Amniotic epithelial cell (primary cell): ENCODE measurements at places on chromosomes 12 and 14.

DNA sequence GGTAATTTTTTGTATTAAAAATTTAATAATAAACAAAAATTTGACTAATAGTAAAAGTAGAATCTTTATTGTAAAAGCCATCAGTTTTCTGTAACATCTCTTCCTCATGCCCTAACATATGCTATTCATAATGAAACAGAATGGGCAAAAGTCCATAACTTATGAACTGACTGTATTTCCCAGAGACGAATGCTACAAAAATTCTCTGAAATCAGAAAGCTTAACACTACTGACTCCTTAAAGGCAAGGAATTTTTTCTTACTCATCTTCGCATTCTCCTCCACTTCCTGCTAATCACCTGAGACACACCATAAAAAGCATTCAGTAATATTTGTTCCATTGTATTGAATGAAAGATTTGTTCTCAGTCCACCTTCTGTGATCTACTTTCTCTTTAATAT, 17.6 kb downstream of the MON2 start:
- no peak for DNase-seq

DNA sequence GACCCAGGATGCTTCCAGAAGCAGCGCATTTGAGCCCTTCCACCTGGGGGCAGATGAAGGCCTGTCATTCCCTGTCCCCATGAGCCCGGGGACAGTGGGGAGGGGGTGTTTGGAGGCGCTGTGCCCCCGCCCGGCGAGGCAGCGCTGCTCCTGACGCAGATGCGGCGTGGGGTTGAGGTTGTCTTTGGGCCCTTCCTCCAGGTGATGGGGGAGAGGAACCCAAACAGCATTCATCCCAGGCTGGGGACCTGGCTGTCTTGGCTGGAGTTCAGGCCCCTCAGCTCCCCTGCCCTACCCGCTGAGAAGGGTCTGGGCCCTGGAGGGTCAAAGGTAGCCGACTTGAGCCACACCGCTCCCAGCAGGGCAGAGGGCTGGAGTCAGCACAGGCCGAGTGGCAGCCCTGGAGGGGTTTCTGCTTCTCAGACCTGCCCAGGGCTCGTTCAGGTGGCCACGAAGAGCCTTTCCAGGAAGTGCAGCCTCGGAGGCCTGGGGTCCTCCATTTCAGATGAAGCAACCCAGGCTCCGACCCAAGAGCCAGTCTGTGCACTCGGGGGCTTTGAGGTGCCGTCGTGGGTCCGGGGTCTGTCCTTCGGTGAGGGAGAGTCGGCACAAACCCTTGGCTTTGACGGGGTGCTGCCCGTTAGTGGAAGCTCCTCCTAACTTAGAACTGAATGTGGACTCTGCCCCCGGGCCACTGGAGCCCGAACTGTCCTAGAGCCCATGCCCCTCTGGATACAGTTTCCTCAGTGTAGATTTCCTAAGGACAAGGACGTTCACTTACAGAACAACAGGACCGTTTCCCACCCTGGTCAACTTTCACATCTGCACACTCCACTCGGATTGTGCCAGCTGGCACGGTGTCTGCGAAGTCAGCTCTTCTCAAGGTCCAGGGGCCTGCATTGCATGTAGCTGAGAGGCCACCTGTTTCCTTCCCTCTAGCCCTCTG, 16.1 kb downstream of the ACADS start:
- no peak for DNase-seq

DNA sequence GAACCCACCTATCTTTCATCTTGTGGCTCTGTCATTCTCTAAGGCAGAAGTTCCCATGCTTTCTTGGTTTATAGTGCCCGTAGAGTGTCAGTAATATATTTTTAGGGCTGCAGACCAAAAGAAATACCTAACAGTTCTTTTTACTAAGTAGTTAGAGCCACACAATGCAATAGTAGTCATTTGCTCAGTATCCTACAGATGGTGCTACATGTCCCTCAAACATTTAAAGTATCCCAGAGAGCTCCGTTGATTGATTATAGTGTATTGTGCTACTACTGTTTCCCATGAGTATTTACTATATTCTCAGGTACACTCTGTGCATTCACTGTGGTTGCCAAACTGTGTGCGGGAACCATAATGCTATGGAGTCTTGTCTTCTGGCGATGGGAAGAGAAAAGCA, 4.7 kb upstream of the PLBD1 start:
- no peak for DNase-seq

DNA sequence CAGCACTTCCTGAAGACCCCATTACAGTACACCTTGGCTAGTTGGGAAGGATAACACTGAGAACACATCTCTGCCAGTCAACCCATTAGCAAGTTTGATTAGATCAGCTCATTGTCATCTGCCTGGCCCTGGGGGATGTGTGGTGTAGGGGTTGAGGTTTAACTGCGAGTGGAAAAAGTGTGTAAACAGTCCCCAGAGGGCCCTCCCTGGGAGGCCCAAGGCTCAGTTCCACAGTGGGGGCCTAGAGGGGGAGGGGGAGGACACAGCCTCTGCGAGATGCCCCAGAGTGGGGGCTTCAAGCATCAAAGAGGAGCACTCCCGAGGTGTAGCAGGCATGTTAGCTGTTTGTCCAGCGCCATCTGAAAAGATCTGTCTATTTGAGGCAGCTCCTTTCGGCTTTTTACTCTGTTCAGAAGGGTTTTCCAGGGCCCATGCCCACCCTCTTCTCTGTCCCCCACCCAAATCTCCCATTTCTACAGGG, 344 bp downstream of the LPAR5 start:
- no peak for DNase-seq

GRCh38 chr14:94593749-94594431, 12.7 kb downstream of the SERPINA5 start:
- peak; percentile 63 for DNase-seq

DNA sequence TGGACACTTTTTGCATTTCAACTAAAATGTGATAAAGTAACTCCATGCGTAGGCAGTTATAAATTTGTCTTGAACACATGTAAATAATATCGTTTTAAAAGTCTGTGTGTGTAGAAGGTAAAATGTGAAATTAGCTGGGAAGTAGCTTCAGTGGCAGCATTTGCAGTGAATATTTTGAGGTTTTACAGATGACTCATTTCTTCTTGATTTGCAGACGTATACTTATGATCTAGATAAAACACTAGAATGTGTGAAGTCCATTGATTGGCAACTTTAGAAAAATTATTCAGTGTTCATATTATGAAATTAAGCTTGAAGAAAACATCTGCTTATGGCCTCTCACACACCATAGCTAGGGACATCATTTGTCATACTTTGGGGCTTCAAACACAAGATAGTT, 788.6 kb upstream of the NOVA1 start:
- no peak for DNase-seq

DNA sequence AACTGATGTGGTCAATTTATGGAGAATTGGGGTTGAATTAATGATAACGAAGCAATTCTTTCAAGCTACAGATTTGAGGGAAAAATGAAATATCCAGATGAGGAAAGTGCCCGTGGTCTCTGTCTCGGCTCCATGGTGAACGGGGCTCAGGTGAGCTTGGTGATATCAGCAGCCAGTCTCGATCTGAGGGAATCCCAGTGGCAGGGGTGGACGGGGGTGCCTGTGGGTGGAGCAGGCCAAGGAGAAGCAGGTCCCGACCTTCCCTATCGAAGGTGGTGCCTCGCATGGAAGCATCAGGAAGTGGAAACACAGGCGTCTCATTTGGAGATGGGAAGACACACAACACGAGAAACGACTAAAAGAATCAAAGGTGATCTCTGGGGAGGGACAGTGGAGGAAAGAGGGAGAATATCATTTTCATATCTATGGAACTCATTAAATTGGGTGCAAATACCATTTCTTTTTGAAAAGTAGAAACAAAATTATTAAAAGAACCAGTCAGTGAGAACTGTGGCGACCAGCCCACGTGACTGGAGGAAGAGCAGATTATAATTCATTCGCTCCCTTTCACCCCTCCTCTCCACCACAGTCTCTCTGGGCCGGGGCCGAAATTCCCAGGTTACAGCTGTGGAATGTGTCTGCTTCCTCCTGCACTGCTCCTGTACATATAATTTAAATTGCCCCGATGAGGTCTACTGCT, 354.3 kb upstream of the SFSWAP start:
- no peak for DNase-seq

GRCh38 chr14:70700955-70701585, 59.4 kb downstream of the TTC9 start:
- no peak for DNase-seq

DNA sequence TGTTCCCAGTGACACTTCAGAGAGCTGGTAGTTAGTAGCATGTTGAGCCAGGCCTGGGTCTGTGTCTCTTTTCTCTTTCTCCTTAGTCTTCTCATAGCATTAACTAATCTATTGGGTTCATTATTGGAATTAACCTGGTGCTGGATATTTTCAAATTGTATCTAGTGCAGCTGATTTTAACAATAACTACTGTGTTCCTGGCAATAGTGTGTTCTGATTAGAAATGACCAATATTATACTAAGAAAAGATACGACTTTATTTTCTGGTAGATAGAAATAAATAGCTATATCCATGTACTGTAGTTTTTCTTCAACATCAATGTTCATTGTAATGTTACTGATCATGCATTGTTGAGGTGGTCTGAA, 3.0 kb downstream of the FOS start:
- DNase-seq, result no peak
